ENCODE measurements at places on chromosomes 5 and 9.

DNA sequence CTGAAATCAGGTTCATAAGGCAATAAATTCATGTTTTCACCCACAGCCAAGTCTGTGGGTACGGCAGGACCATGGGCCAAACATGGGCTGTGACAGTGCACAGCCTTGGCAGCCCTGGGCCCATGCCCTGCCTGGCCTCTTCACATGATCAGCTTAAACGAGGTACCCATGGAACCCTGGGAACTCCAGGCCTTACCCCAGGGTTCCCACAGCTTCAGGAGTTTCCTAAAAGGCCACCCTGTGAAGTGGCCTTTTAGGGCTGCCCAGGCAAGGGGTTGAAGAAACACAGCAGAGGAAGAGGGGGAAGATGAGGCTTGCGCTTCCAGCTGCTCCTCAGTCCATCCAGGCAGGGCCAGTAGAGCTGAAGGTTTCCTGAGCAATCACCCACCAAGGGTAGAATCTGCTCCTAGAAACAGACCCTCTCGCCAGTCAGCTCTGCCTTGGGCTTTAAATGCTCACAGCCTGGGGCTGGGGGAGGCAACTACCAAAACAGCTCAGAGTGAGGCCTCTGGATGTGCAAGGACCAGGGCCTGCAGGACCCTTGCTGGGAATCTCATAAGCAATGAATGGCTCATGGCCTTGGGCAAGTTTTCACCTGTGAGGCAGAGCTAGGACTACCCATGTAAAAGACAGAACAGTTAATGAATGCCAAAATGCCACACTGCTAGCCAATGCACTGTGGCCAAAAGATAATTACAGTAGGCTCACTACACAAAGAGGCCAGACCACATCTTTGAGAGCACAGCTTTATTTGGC, 79.3 kb upstream of the LRRTM2 start:
- no peak for DNase-seq

DNA sequence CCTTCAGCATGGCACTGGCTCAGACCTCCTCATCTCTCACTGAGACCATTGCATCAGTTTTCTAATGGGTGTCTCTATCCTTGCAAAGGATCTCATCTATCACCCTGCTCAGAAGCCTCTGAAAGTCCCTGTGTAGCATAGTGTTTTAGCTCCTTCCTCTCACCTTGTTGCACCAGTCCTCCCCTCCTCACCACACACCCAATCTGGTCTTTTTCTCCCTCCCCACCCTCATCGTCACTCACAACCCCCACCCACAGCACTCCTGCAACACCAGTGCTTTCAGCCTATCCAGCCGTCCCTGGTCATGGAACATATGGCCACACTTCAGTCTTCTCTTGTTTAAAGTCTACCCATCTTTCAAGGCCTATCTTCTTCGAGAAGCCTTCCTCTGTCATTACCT, 74.5 kb downstream of the ANGPTL2 start:
- no peak for DNase-seq

DNA sequence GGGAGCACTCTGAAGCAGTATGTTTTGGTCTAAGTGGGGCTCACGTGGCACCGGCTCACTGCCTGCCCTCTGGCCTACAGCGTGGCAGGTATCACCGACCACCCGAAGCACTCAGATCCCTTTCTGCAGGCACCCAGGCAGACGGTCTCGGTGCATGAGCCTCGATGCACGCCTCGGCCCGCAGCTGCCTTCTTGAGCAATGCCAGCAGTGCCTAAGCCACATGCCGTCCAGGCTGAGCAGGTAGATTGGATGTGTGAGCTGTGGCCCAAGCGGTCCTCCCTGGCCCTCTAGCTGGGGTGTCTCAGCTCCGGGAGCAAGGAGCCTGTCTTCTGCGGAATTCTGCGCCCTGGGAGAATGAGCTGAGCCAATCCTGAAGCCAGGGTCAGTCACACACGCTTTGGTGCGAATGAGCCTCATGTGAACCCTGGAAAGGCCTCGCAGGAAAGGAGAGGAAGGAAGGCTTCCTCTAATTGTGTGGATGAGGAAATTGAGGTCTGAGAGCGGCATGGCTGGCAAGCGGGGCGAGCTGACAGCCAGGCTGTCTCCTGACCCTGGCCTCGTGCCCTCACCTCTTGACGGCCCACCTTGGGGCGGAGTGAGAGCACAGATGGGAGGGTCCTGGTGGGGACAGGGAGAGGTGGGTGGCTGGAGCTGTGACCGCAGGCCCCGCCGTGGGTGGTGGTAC, 14.4 kb downstream of the RXRA start:
- DNase-seq: no peak

DNA sequence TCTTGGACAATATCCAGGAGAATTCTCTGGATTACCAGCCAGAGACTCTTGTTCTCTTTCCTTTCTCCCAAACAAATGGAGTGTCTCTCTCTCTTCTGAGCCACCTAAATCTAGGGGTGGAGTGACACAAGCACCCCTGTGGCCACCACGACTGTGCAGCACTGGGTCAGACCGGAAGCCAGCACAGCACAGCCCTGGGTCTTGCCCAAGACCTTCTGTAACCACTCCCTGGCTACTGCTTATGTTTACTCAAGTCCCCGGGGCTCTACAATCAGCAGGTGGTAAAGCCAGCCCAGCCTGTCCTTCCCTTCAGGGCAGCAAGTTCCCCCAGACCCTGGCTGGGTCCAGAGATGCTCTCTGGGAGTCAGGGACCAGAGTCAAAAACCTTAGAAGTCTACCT, 110.0 kb upstream of the TUT7 start:
- DNase-seq: no peak

All from stimulated activated CD4-positive, alpha-beta T cell treated with anti-CD3 and anti-CD28 coated beads, Interleukin-4, amount 100 ng/mL, for 4 hours (primary cell).